ENCODE measurements at places on chromosomes 6 and 20.

GRCh38 chr6:18532139-18532538, 145.0 kb downstream of the RNF144B start:
- no peaks in the 10 kb centered on the region for H3K36me3 ChIP-seq
- H3K4me1 ChIP-seq: no peaks in the 10 kb centered on the region
- no peaks in the 10 kb centered on the region for H3K27me3 ChIP-seq
- no peak overlapping the region for H3K4me3 ChIP-seq
- H3K27ac ChIP-seq: no peak overlapping the region

DNA sequence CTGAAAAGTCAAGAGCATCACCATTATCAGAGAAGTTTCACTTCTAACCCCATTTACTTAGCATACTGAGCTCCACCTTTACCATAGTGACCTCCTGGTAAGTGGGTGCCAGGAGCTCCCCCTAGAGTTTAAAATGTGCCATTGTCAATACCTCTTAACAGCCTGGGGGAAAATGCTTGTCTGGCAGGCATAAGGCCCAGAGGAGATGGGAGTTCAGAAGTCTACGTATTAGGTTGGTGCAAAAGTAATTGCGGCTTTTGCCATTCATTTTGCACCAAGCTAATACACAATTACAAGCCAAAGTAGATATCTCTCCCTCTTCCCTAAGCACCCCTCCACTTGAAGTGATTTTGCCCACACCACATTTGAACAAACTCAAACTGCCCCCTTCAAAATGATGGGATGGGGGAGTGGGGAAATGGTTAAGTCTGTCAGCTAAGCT, 919.0 kb downstream of the KIF16B start:
- DNase-seq: peak; percentile 17
- H3K27me3 ChIP-seq: no peaks in the 10 kb centered on the region
- no peak overlapping the region for H3K4me3 ChIP-seq
- H3K4me1 ChIP-seq: no peaks in the 10 kb centered on the region

DNA sequence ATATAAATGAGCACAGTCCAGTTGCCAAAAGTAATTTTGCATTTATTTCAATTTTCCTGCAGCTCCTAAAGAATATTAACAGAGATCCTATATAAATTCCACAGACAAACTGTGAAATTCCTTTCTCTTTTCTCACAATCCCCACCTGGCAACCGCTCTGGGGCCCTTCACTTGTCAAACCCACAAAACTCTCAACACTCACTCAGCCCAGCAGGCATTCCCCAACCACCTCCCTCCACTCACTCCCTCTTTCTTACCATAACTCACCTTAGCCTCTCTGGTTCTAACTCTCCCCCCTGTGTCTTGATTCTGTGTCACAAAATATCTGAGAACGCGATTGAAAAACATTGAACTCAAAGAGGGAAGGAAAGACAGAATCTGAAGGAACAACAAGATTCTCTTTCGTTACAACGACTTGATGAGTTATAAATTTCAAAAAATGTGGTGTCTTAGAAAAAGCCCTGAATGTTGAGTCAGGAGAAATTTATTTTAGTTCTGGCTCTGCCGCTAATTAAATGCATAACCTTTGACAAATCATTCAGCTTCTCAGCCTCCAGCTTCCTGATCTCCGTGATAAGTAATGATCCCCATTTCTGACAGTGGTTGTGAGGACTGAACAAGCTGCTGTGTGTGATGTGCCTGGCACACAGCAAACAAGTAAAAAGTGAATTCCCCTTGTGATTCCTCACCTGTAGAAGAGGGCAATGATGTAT, 87.9 kb downstream of the UNC5CL start:
- no peaks in the 10 kb centered on the region for H3K36me3 ChIP-seq
- no peak for DNase-seq
- no peaks in the 10 kb centered on the region for H3K4me1 ChIP-seq
- H3K27ac ChIP-seq: no peak overlapping the region

GRCh38 chr20:37326666-37327065, 19.3 kb upstream of the SRC start:
- DNase-seq: no peak
- no peak overlapping the region for H3K4me3 ChIP-seq
- H3K36me3 ChIP-seq: no peaks in the 10 kb centered on the region
- no peaks in the 10 kb centered on the region for H3K27me3 ChIP-seq

DNA sequence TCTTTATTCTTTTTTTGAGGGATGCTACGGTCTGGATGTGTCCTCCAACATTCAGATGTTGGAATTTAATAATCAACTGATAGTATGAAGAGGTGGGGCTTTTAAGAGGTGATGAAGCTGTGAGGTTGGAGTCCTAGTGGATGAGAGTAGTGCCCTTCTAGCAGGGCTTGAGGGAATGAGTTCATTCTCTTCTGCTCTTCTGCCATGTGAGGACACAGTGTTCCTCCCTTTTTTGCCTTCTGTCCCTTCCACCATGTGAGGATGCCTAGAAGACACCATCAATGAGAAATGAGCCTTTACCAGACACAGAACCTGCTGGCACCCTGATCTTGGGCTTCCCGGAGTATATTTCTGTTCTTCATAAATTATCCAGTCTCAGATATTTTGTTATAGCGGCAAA, 82.1 kb upstream of the MLIP start:
- H3K27ac ChIP-seq: no peak overlapping the region
- no peak overlapping the region for H3K4me3 ChIP-seq
- no peaks in the 10 kb centered on the region for H3K4me1 ChIP-seq
- DNase-seq: no peak

GRCh38 chr6:98014442-98015201, 731.6 kb upstream of the MMS22L start:
- H3K36me3 ChIP-seq: no peaks in the 10 kb centered on the region
- no peaks in the 10 kb centered on the region for H3K27me3 ChIP-seq
- no peak overlapping the region for H3K4me3 ChIP-seq
- no peaks in the 10 kb centered on the region for H3K4me1 ChIP-seq
- DNase-seq: no peak

DNA sequence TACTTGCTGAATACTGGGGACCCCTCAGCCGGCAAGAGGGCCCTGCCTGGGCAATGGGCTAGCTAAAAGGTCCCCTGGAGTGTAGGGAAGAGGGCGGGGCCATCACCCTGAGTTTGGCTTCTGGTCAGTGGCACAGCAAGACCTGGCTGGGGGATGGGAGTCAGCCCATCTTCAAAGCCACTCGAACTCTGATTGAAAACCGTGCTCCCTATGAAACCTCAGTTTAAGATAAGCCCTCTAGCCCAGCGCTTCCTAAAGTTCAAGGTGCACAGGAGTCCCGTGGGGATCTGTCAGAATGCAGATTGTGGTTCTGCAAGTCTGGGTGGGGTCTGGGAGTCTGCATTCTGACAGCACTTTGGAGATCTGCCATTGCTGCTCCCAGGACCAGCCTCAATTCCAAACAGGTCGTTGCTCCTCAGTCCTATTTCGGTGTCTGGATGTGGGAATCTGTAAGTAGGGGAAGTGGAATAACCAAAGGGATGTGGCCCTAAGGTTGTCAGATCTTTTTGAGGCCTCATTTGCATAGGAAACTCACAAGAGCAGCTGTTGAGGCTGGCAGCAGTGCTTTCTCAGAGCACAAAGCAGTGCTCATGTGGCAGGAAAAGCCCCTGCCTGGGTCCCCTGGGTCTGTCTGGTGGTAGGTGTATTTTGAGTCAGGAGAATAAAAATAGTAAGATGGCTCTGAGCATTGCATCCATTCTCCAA, 85.3 kb upstream of the SCP2D1 start:
- no peaks in the 10 kb centered on the region for H3K27me3 ChIP-seq
- H3K27ac ChIP-seq: no peak overlapping the region
- DNase-seq: no peak
- no peaks in the 10 kb centered on the region for H3K4me1 ChIP-seq
- H3K36me3 ChIP-seq: no peaks in the 10 kb centered on the region

GRCh38 chr6:33490621-33491020, 36.2 kb downstream of the ZBTB9 start:
- no peak for DNase-seq
- no peaks in the 10 kb centered on the region for H3K36me3 ChIP-seq
- H3K4me1 ChIP-seq: no peaks in the 10 kb centered on the region
- H3K27ac ChIP-seq: no peak overlapping the region

- no peaks in the 10 kb centered on the region for H3K4me1 ChIP-seq
- H3K36me3 ChIP-seq: no peaks in the 10 kb centered on the region
- no peaks in the 10 kb centered on the region for H3K27me3 ChIP-seq
- H3K4me3 ChIP-seq: no peak overlapping the region
- H3K27ac ChIP-seq: no peak overlapping the region
Measured at GRCh38 chr6:113352029-113352801, 504.9 kb upstream of the MARCKS start.

DNA sequence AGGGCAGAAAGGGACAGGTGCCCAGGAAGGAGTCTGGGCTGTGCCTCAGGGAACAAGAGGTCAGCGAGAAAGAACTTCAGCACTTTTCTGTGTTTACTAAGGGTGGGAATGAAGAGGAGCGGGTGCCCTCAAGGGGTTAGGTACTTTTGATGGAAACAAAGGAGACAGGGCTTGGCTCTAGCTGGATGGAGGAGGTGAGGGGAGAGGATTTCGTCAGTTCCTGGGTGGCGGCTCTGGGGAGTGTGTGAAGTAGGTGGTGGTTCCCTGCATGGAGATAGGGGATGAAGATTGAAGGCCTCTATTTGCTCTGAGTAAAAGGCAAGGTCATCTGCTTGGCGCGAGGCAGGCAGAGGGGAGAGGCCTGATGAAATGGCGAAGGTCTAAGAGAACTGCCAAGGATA, 40.0 kb upstream of the ANKRD60 start:
- no peak for DNase-seq
- no peak overlapping the region for H3K27ac ChIP-seq
- peaks cover 6% of the 10 kb centered on the region for H3K4me1 ChIP-seq
- H3K27me3 ChIP-seq: no peaks in the 10 kb centered on the region

- no peak for DNase-seq
- no peak overlapping the region for H3K4me3 ChIP-seq
- H3K27ac ChIP-seq: no peak overlapping the region
Measured at GRCh38 chr6:137651591-137652335, 157.6 kb upstream of the OLIG3 start.

- no peaks in the 10 kb centered on the region for H3K27me3 ChIP-seq
- H3K27ac ChIP-seq: no peak overlapping the region
- no peaks in the 10 kb centered on the region for H3K36me3 ChIP-seq
- H3K4me3 ChIP-seq: no peak overlapping the region
- DNase-seq: no peak
- peaks cover 4% of the 10 kb centered on the region for H3K4me1 ChIP-seq
Measured at GRCh38 chr20:5734602-5735001, 15.6 kb upstream of the SHLD1 start.

DNA sequence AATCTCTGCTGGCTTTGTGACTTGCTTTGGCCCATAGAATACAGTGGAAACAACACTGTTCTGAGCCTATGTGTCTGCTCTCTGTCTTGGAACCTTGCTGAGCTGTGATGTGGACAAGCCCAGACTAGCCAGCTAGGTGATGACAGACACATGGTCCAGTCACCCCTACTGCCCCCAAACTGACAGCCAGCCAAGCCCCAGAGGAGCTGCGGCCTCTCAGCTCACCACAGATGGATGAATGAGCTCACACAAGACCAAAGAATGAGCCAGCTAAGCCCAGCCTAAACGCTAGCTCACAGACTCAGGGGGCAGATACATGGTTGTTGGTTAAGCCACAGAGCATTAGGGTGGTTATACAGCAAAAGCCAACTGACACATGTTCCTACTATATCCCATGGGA, 4.1 kb downstream of the AARS2 start:
- no peak overlapping the region for H3K4me3 ChIP-seq
- H3K36me3 ChIP-seq: peaks cover 53% of the 10 kb centered on the region
- H3K27me3 ChIP-seq: no peaks in the 10 kb centered on the region
- no peak for DNase-seq

- no peak for DNase-seq
- no peaks in the 10 kb centered on the region for H3K27me3 ChIP-seq
- no peaks in the 10 kb centered on the region for H3K4me1 ChIP-seq
Measured at GRCh38 chr6:165008971-165009370, 300.4 kb downstream of the C6orf118 start.

- no peaks in the 10 kb centered on the region for H3K4me1 ChIP-seq
- no peaks in the 10 kb centered on the region for H3K27me3 ChIP-seq
- no peak overlapping the region for H3K4me3 ChIP-seq
- H3K36me3 ChIP-seq: no peaks in the 10 kb centered on the region
- DNase-seq: no peak
Measured at GRCh38 chr6:123503619-123504018, 133.1 kb downstream of the TRDN start.

- DNase-seq: no peak
- no peak overlapping the region for H3K4me3 ChIP-seq
- H3K36me3 ChIP-seq: peaks cover 13% of the 10 kb centered on the region
- peaks cover 5% of the 10 kb centered on the region for H3K4me1 ChIP-seq
- H3K27ac ChIP-seq: no peak overlapping the region
- no peaks in the 10 kb centered on the region for H3K27me3 ChIP-seq
Measured at GRCh38 chr6:32444433-32444832, 4.7 kb downstream of the HLA-DRA start.

DNA sequence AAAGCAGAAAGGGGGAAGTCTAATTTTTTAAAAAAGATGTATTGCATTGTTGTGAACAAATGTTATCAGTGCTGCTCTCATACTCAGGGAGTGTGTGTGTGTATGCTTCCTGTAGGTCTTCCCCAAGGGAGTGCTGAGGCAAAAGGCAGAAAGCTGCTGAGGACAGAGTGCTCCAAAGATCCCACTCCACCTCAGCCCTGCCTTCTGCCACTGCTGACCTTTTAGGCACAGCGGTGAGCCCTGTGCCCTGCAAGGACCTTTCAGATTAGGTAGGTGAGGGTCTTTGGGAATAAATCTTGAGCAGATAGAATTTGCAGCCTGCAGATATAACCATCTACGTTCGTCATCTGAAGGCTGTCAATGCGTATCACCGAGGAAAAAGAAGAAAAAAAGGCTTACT, 756.4 kb upstream of the MMS22L start:
- H3K4me3 ChIP-seq: no peak overlapping the region

DNA sequence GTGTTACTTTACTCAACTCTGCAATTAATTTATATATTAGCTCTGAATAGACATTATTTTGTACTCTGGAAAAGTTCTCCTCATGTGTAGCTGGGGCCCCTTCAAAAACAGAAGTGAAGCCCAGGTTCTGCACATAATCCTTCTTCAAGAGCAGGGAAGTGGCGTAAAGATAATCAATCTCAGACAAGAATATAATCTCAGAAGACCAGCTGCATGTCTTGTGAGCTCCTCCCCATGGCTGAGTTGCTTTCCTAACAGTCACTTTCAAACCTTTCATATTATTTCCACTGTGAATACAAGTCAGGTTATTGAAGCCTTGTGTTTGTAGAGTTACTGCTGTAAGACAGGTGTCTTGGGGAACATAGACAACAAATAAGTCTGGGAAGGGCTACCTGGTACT, 691.9 kb downstream of the RFPL4B start:
- no peak overlapping the region for H3K4me3 ChIP-seq
- no peaks in the 10 kb centered on the region for H3K36me3 ChIP-seq
- DNase-seq: no peak
- no peaks in the 10 kb centered on the region for H3K4me1 ChIP-seq
- H3K27me3 ChIP-seq: no peaks in the 10 kb centered on the region

- DNase-seq: no peak
- no peaks in the 10 kb centered on the region for H3K36me3 ChIP-seq
- H3K27ac ChIP-seq: no peak overlapping the region
- no peaks in the 10 kb centered on the region for H3K27me3 ChIP-seq
- no peak overlapping the region for H3K4me3 ChIP-seq
- no peaks in the 10 kb centered on the region for H3K4me1 ChIP-seq
Measured at GRCh38 chr6:113903666-113904330, 46.7 kb downstream of the MARCKS start.

- H3K36me3 ChIP-seq: no peaks in the 10 kb centered on the region
- no peak overlapping the region for H3K27ac ChIP-seq
- H3K27me3 ChIP-seq: no peaks in the 10 kb centered on the region
Measured at GRCh38 chr6:31171931-31172905, 1.7 kb upstream of the POU5F1 start.

- DNase-seq: no peak
- no peak overlapping the region for H3K27ac ChIP-seq
- no peaks in the 10 kb centered on the region for H3K4me1 ChIP-seq
- no peak overlapping the region for H3K4me3 ChIP-seq
- no peaks in the 10 kb centered on the region for H3K27me3 ChIP-seq
Measured at GRCh38 chr6:1039746-1040145, 272.2 kb upstream of the FOXQ1 start.

Data from thymus (tissue), 14 donors.